ENCODE measurements at places on chromosomes 1 and 21.

DNA sequence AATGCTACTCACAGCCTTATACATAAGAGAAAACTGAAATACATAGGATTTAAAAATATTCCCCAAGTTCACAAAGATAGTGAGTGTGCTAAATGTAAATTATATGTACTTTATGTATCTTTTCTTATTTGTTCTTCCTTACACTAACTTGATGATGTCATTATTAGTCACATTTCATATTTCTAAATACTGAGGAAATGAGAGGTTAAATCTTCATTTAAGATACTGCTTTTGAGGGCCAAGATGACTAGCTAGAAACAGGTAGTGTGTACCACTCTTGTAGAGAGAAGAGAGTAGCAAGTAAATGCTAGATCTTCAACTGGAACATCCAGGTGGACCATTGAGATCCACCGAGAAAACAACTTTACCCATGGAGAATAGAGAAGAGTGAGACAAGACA is 29.8 kb downstream of the PYHIN1 start:
- no peak for DNase-seq

DNA sequence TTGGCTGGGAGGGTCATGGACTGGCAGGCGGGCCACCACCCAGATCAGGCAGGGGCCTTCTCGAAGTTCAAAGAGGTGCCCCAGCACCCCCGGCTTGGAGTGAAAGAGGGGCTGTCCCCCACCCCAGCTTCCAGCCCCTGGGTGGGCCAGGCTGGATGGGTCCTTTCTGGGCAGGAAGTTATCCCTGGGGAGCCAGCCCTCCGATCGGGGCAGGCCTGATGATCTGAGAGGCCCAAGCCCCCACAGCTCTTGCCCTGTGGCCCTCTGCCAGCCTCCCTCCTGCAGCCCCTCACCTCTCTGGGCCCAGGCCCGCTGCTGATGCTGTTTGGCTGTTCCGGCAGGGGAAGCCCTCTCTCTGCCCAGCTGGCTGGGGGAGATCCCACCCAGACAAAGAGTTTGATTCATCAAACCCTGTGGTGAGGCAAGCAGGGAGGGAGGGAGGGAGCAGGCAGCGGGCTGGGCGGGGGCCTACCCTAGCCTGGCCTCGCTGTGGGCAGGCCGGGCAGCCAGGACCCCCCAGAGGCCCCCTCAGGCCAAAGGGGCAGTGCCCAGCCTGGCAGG is 2.5 kb downstream of the ARHGEF19 start:
- no peak for DNase-seq

DNA sequence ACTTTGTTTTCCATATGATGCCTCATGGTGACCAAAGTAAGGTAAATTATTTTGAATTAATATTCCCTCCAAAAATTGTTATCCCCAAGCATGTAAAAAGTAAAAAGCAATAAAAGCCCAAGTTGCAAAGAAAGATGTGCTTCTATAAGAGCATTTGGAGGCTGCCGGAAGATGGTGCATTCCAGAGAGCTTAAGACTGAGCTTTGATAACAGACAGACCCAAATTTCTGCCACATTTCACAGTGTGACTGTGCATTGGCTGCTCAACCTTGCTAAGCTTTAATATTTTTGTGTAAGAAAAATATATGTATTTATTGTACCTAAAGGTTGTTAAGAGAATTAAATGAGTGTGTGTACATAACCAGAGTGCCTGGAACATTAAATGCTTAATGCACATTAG is 67.9 kb downstream of the CYYR1 start:
- no peak for DNase-seq

DNA sequence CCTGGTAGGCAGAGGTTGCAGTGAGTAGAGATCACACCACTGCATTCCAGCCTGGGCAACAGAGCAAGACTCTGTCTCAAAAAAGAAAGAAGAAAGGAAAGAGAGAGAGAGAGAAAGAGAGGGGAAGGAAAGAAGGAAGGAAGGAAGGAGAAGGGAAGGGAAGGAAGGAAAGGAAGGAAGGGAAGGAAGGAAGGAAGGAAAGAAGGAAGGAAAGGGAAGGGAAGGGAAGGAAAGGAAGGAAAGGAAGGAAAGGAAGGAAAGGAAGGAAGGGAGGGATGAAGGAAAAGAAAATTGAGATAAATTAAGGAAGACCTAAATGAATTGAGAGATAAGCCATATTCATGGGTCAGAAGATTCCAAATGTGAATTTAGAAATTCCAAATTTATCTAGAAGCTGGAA is 92.2 kb downstream of the GLIS1 start:
- no peak for DNase-seq

DNA sequence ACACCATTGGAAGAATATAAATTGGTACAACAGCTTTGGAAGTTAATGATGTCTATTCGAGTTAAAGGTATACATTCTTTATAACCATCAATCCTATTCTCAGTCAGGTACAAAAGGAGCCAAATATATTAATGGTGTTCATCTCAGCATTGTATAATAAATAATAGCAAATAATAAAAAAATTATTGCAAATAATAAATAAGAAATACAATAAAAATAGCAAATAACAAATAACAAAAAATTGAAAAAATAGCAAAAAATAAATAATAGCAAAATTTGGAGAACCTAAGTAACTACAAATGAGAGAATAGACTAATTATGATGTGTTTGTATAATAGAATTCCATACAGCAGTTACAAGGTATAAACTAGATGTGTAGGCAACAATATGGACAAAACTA is 25.6 kb upstream of the NRIP1 start:
- no peak for DNase-seq

GRCh38 chr21:23887725-23888306 is 1719.5 kb downstream of the MRPL39 start:
- DNase-seq: peak; percentile 50

DNA sequence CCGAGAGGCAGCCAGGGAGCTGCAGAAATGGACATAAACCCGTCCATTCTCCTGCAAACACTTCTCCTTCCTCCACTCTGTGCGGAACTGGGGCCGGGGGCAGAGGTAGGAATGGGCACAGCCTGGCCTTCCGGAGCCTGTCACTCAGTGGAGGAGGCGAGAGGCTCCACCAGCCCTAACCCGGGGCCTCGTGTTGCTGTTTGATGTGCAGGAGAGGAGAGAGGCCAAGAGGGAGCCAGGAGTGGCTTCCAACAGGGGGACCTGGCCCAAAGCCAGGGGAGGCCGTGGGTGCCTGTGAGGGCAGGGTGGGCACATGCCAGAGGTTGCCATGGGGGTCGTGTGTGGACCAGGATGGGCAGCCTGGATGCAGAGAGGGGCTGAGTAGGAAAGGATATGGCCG is 158.1 kb upstream of the ARHGEF16 start:
- DNase-seq: no peak

- no peak for DNase-seq
Measured at GRCh38 chr1:41423511-41424191, 60.8 kb downstream of the EDN2 start.

- DNase-seq: no peak
Measured at GRCh38 chr1:38528623-38529022, 330.9 kb downstream of the RRAGC start.

GRCh38 chr21:17548262-17548661 is 35.4 kb downstream of the CXADR start:
- no peak for DNase-seq

- no peak for DNase-seq
Measured at GRCh38 chr21:46065215-46065913, 32.5 kb upstream of the COL6A2 start.

- DNase-seq: no peak
Measured at GRCh38 chr1:207698822-207699483, 52.9 kb upstream of the CD46 start.

- no peak for DNase-seq
Measured at GRCh38 chr1:173122344-173122935, 71.7 kb upstream of the TNFSF18 start.

DNA sequence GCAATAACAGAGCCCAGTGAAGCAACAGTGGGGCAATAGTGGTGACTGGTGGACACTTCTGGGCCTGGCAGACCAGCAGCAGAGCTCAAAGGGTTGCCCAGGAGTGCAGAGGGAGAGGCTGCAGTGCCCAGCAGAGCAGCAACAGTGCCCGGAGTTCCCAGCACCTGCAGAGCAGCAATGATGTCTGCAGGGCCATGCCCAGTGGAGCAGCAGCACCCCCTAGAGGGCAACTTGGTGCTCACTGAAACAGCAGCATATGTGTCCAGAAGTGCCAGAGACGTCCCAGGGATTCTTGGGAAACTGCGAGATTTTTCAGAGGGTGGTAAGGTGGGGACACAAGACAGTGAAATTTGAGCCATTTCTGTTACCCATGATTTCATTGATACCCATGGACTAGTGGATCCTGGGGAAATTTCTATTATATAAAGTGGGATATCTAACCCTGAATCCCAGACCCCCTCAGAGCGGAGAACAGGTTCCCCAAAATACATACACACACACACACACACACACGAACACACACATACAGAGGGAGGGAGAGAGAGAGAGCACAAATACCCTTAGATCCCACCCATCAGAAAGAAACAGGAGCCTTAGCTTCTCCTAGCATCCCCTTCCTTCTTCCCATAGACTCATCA is 156.9 kb upstream of the GJB5 start:
- no peak for DNase-seq

GRCh38 chr21:40402884-40403582 is 443.9 kb downstream of the DSCAM start:
- DNase-seq: no peak

- DNase-seq: no peak
Measured at GRCh38 chr1:81799939-81800694, 617 bp upstream of the ADGRL2 start.

GRCh38 chr1:54013393-54014008 is 4.5 kb downstream of the LDLRAD1 start:
- no peak for DNase-seq

- DNase-seq: peak; percentile 6
Measured at GRCh38 chr1:46580140-46580903, 23.7 kb downstream of the MKNK1 start.

- no peak for DNase-seq
Measured at GRCh38 chr1:233304489-233305102, 9.1 kb upstream of the PCNX2 start.

GRCh38 chr1:245306020-245306419 is 151.2 kb downstream of the KIF26B start:
- DNase-seq: no peak

DNA sequence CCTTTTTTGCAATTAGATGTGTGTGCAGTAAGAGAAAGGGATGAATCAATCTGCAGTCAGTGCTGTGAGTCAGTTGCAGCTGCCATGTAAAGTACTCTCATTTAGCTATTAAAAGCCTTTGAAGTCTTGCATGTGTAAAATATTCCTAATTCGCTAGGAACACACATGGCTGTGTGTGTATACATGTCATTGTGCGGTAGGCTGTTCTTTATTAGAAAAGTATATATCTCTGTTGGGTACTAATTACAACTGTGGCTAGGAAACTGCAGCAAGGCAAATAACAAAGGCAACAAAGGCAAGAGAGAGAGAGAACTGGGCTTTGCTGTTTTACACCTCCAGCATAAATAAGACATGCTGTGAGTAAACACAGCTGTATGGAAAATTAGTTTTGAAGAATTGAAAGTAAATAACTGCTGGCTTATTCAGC is 41.7 kb downstream of the EPB41 start:
- DNase-seq: no peak

DNA sequence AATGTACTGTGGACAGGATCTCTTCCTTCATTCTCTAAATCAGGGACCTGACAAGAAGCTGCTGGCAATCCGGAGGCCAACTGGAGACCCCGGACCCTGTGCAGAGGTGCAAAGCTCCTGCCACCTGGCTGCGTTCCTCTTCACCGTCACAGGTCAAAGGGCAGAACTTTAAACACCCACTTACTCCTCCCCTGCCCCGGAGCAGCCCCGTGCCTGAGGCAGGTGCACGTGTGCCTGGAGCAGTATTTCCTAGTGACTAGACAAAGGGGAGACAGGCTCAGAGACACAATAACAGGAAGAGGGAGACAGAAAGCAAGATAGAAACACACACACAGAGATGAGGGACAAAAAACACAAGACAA is 6.6 kb upstream of the PIGC start:
- DNase-seq: no peak

GRCh38 chr1:160052936-160053335 is 17.0 kb downstream of the KCNJ10 start:
- no peak for DNase-seq

DNA sequence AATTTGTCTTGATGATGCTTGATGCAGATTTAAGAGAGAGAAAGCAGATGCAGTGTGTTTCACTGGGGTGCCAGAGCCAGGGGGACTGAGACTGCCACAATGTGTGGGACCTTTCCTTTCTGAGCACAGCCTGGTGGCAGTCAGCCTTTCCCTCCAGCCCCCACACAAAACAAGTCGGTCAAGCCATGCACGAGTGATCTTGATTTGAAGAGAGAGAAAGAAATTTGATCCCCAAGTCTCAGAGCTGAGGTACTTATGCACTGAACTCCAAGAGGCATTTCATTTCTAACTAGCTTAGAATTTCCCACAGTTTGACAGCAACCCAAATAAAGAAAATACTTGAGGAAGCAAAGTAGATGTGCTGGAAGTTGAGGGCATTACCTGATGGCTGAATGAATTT is 193.8 kb downstream of the ST6GALNAC3 start:
- DNase-seq: no peak

DNA sequence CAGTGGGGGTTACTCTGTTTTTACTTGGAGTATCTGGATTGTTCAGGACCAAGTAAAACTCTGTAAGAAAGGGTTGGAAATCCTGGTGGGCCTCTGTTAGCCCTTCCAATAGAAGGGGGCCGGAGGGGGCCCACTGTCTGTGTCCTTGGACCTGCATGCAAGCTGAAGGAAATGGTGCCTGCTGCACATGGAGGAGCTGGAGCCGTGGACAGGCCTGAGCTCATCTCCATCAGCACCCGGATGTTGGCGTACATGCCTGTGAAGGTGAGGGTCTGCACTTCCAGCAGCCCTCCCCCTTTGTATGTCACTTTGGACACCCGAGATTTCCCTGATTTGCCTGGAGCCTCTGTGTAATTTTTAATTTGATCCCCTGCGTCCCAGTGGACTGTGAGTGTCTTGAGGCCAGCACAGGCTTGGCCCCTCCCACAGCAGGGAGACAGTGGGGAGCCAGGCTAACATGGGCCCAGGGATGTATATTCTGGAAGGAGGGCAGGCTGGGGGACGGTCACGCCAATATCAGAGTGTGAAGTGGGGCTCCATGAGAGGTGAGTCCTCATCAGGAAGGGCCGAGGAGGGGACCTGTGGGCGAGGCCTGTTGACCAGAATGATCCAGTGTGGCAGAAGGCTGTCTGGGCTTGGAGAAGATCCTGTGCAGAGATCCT is 16.8 kb downstream of the GALNT2 start:
- DNase-seq: no peak
